Brain microvascular endothelial cell (primary cell): ENCODE measurements at places on chromosomes 3 and 15.

DNA sequence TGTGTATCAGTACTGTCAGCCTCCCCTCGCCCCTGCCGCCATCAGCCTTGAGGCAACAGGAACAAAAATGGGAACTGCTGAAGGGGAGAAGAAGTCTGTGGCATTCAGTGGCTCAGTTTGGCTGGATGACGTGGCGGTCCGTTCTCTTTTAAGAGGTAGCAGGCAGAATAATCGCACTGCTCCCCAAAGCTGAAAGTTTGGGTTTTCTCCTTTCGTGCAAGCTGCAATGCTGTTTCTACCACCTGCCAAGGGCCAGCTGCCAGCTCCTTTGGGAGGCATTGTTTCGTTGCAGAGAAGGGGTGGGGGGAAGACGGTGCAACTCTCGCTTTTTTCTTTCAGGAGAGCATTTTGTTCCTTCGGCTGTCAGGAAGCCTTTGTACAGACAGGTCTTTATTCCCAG lies 369.6 kb upstream of the RORA start:
- DNase-seq: no peak

GRCh38 chr3:16838561-16838960 lies 46.2 kb upstream of the PLCL2 start:
- no peak for DNase-seq

- DNase-seq: peak; percentile 59
Observed at GRCh38 chr15:41940441-41940857, 31.9 kb downstream of the EHD4 start.

- no peak for DNase-seq
Observed at GRCh38 chr3:56799251-56799882, 2.4 kb downstream of the ARHGEF3 start.

DNA sequence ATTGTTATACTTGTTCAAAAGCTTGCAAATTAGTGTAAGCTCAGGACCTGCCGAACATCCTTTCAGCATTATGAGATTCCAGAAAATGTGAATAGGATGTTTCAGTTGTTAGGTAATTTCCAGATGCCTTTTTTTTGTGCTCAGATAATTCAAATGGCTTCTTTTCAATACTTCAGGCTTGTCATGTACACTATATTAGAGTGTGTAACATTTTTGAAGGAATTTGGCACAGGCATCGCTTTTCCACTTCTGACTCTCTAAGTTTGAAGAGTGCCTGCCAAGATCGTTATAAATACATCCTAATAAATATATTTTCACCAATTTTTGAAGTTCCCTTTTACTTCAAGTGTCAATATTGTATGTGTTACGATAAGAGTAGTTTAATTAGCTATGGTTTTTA lies 35.2 kb downstream of the CADM2 start:
- DNase-seq: no peak

- no peak for DNase-seq
Observed at GRCh38 chr3:13143381-13144004, 70.3 kb upstream of the IQSEC1 start.

DNA sequence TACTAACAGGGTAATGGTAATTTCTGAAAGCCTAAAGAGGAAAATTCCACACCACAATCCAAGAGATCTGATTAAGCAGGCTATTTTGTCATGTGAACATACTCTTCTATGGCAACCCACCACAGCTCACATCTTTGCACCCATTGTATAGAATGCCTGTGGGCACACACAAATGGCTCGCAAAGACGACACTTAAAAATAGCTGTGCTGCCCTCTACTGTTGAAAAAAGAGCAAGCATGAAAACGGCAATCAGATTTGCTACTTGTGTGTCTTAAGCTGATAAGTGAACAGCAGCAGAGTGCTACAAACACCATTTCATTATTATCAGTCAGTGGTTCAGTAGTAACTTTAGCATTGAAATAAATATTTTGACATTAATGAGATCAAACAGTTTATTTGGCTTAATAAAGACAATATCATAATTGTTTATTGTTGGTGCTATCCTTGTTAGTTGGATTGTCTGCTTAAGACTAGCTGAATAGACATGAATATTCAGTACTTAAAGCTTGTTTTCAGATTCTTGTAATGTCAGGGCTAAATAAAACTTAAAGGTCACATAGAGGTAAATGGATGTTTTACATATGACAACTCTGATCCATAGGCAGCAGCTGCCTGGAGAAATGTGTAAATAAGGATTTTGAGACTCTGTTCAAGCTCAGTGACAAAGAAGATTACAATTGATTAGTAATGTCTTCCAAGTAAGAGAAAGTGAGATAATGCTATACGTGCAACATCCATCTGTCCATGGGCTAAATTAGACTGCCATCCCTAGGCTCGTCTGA lies 199.1 kb downstream of the LRRN1 start:
- DNase-seq: peak; percentile 20

DNA sequence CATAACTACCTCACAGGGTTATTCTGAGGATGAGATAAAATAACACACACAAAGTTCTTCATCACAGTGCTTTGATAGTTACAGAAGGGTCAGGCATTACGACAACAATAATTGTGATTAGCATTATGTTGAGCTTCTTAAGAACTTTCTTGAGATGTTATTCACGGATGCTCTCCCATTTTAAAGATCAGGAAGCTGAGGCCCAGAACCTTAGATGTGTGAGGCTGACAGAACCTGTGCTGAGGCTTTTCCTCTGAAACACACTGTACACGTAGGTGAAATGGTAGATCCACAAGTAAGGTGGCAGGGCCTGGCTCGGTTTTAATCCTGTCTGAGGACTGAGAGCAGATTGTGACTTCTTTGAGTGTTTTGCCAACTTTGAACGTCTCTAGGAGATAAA lies 211.2 kb upstream of the BHLHE40 start:
- DNase-seq: no peak

- DNase-seq: peak; percentile 98
Observed at GRCh38 chr15:62606376-62607113, 436.0 kb upstream of the TPM1 start.

- peak; percentile 86 for DNase-seq
Observed at GRCh38 chr3:186259612-186260383, 102.2 kb downstream of the DGKG start.

DNA sequence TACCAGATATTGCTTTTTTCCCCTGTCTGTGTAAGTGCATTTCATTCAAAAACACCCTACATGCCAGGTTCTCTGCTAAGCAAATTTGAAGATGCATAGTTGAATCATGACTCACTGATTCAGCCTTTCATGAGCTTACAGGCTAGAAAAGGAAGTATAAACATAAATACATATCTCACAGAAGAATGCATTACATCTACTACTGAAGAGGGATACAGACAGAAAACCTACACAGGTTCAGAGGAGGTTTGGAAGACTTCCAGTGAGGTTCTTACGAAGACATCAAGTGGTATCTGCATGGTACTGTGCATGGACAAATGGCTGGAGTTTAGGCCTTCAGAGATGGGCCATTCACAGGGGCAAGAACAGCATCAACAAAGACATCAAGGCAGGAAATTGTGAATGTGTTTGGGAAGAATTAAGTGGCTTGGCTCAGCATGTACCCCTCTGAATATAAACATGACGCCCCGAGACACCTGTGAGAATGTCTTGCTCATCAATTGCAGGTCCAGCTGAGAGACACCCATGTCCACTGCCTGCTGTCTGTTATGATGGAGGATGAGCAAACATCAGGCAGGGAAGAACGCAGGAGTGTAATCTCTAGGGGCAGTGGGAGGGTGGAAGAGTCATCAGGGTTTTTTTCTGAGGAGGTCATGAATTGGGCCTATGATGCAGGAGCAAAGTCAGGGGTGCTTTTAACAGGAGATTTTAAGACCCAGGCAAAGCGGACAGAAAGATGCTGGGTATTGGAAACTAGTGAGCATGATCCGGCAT lies 105.1 kb upstream of the GALNT15 start:
- DNase-seq: peak; percentile 84

DNA sequence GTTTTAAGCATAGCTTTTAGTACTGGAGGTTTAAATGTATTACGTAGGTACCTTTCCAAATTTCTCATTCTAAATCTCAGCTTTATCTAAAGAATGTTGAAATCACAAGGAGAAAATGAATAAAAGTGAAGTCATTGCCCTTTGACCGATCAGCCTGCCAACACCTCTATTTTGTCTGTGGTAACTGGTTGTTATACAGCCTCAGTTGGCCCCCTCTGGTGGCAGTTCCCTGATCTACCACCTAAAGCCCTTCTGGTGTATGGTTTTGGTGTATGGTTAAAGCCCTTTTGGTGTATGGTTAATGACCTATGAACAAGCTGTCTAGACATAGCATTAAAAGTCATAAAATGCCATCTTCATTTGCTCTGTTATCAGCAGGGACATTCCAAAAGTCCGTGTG lies 378.2 kb upstream of the AZI2 start:
- DNase-seq: peak; percentile 51

GRCh38 chr15:83845230-83845629 lies 191.3 kb downstream of the ADAMTSL3 start:
- peak; percentile 71 for DNase-seq
